ENCODE measurements at places on chromosomes 16 and 17. TPM values are rescaled to one million over a fixed set of nuclear protein-coding genes. Genes with fewer than 3 reads are reported as not detected.

DNA sequence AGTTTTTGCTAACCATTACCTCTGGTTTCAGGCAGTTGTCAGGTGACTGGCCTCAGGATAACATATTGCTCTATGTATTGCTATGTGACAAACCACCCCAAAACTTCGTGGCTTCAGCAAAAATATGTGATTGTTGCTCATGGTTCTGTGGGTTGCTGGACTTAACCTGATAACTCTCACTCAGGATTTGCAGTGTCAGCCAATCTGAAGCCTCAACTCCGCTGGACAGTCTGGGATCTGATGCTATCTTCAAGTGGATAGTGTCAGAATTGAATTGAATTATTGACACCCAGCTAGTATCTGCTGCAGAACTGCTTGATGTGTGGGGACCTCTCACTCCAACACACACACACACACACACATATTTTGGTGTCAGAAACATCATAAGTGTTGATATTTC lies 34.7 kb upstream of the GUCY2D start:
- no peak overlapping the region for H3K27ac ChIP-seq

P2RX1 gene
- total RNA-seq: 4.2 TPM

TP53TG3B gene
- total RNA-seq: not detected

- H3K27ac ChIP-seq: peak overlapping the region; percentile 74
- peaks cover 13% of the 10 kb centered on the region for H3K4me1 ChIP-seq
- peaks cover 2% of the 10 kb centered on the region for H3K36me3 ChIP-seq
- H3K4me3 ChIP-seq: peak overlapping the region; percentile 90
Measured at GRCh38 chr17:980406-981291, 1.1 kb upstream of the NXN start.

KRT34 gene
- total RNA-seq: not detected
